Stimulated activated CD4-positive, alpha-beta T cell treated with anti-CD3 and anti-CD28 coated beads, Interleukin-1b, Interleukin-23, amount 100 ng/mL, for 48 hours (primary cell): ENCODE measurements at places on chromosomes 5 and 9.

- no peak for DNase-seq
Observed at GRCh38 chr5:119383008-119383407, 27.2 kb downstream of the TNFAIP8 start.

GRCh38 chr5:107680799-107681198 is 10.1 kb upstream of the EFNA5 start:
- DNase-seq = no peak

DNA sequence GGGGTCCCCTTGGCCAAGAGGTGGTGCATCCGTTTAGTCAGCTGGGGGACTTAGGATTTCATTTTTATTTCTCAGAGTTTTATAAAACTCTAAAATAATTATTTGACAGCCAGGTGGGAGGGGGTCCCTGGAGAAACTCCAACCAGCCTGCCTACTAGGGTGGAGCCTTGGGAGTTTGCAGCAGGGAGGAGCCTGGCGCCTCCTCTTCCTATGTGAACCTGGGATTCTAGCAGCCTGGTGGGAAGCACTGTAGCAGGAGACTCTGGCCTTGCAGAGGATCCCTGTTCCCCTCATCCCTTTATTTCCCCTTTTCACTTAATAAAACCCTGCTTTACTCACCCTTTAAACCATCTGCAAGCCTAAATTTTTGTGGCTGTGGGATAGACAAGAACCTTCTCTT is 50.8 kb downstream of the FXN start:
- DNase-seq = no peak

DNA sequence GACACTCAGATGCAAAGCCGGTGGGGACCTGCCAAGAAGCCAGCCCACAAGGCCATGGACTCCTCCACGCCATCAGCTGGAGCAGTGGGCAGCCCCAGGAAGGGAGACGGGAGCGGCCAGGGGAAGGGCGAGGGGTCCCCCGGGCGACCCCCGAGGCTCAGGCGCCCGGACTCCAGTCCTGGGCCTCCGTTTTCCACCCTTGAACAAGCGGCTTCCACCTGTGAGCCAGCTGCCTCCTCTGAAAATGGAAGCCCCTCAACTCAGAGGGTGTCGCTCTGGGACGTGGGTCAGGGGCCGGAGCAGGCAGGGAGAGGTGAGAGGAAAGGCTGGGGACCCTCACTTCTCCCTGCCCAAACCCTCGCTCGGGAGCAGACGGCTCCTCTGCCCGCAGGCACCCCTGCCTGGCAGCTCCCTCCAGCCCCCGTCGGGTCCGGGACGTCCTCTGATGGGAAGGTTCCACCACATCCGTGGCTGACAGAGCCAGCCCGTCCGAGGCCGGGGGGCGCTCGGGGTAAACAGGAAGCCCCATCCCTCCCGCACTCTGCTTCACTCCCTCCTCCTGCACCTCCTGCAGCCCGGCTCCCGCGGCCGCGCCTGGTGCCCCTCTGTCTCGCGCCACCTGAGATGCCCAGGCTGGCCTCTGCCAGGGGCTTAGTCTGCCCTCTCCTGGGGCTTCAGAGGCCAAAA is 3.7 kb upstream of the EGFL7 start:
- no peak for DNase-seq

DNA sequence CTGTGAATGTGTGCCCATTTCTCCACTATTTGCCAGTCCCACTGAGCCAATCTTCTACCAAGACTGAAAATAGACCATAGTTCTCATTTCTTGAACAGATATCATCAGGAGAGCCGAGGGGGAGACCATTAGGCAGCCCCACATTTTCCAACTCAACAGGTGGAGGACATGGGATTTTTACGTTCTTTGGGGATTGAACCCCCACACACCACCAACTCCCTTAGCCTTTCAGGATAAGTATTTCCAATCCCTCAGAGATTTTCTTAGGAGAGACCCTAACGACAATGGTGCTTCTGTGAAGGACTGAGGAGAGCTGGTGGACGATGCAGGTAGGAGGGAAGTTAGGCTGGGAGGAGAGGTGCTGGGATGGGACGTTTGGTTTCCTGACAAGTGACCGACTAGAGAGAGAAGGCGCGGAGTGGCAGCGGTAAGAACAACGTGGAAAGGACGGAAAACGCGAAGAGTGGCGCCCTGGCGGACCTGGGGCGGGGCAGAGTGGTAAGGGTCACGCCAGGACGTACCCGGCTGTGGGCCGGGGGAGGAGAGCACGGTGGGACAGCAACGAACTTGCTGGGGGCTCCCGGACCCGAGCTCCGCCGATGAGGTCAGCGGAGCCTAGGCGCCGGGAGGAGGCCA is 681 bp upstream of the CHSY3 start:
- DNase-seq = no peak
